Left ventricle myocardium inferior (tissue), 1 donor: ENCODE measurements at places on chromosomes 13 and 19.

GRCh38 chr19:51810223-51810622 lies 15.3 kb downstream of the FPR3 start:
- DNase-seq = no peak

- DNase-seq = no peak
Measured at GRCh38 chr13:63011996-63012395, 1596.3 kb upstream of the PCDH20 start.

DNA sequence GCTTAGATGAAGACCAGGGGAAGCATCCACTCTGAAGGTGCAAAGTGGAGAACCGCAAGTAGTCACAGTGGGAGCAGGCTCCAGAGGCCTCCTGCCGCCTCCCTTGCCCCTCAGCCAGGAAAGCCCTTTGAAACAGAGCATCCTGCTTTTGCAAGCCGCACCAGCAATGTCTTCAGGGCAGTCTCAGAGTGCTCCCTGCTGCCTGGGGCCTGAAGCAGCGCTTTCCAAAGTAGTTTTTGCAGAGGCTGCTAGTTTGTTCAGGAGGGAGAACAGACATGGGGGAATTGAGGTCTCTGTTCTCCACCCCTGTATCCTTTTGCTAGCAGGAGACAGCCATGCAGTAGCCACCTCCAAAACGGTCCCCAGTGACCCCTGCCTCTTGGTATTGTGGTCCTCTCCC lies 15.8 kb upstream of the POP4 start:
- DNase-seq = no peak

DNA sequence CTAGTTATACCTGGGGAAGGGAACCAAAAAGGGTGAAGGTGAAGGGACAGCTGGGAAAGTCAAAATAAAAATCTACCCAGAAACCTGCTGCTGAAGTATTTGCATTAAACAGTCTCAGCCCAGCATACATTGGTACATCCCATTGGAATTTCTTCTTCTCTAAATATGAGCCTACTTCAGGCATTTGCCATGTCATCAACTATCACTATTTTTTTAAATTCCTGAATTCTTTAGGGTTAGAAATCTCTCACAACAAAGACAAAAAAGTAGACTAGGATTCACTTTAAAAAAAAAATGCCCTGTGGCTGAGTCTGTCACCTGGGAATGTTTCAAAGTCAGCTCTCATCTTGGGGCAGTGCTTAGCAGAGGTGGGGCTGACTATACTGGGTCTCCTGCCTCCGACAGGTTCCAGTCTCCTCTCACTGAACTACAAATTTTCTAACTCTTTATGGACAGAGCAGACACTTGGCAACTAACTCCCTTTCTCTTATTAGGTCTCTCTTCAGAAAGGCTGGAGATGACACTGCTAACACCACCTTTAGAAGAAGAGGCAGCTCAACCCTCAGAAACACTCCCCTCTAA lies 141.2 kb downstream of the LHFPL6 start:
- no peak for DNase-seq

- no peak for DNase-seq
Measured at GRCh38 chr13:30551189-30551588, 66.5 kb upstream of the USPL1 start.

- no peak for DNase-seq
Measured at GRCh38 chr19:3358689-3359014, 7.7 kb upstream of the NFIC start.

DNA sequence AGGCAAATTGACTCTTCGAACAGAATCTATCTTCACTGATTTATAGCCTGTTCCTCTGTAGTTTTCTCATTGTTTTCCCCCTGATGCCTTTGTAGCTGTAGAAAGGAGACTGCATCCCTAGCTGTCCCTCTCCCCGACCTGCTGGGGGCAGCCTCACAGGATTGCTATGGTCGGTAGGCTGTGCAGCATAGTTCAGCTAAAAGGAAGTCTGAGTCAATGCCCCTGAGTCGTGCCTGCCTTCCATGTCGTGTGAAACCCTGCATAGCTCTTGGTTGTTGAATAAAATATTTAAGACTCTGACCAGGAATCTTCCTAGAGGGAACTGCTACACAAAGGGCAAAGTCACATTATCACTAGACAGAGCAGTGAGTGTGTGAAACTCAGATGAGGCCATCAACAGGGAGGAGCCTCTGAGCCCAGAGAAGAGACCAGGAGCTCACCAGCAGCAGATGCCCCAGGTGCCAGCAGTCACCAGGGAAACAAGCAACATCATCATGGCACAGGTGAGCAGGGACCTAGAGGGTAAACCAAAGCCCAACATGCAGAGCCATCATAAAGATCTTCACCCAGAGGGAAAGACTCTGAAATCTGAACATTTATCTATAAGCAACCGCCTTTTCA lies 108.4 kb upstream of the NBEA start:
- no peak for DNase-seq

GRCh38 chr13:32804673-32805230 lies 211.5 kb upstream of the KL start:
- no peak for DNase-seq

DNA sequence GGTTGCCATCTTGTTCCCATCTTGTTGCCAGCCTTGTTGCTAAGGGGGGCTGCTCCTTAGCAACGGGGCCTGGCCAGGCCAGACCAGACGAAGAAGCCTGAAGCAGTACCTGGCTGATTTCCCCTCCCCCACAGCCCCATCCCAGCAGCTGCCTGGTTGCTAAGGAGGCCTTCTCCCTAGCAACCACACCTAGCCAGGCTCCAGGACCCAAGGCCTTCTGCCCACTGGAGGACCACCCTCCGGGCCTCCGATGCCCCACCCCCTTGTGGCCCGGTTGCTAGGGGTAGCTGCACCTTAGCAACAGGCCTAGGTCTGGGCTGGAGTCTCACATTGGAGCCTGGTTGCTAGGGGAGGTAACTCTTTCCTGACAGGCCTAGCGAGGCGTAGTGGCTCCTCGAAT lies 3.9 kb downstream of the PRRG2 start:
- no peak for DNase-seq

DNA sequence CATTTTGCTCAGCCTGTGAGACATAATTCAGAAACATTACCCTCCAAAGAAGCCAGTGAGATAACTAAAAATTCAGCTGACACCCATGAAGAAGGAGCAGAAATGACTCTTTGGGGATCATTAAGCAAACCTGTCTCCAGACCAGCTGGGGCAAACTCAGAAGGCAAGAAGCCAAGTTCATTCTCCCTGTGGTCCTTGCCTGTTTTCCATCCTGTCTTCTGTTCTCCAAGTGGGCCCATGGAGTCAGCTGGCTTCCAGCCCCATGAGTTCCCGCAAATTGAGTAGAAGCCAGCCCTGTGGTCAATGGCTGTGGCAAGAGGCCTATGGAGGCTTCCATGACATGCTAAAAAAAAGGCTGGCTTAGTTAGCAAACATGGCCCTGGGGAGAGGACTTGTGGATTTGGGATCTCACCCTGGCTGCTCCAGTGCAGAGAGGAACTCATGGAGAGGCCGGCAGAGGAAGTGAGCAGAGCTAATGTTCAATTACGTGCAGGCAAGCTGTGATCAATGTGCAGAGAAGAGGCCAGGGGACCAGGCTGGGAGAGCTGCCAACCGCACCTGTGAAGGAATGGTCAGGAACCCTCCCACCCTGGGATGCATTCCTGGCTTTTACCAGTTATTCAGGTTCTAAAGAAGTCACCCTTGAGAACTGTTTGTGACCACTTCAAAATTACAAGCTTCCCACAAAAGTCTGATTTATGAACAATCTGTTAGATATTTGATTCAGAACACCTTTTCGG lies 229.1 kb downstream of the TSHZ3 start:
- DNase-seq = no peak

- DNase-seq = no peak
Measured at GRCh38 chr13:25886438-25887214, 165.2 kb downstream of the SHISA2 start.

GRCh38 chr19:57171551-57172081 lies 4.3 kb upstream of the DUXA start:
- peak; percentile 31 for DNase-seq

DNA sequence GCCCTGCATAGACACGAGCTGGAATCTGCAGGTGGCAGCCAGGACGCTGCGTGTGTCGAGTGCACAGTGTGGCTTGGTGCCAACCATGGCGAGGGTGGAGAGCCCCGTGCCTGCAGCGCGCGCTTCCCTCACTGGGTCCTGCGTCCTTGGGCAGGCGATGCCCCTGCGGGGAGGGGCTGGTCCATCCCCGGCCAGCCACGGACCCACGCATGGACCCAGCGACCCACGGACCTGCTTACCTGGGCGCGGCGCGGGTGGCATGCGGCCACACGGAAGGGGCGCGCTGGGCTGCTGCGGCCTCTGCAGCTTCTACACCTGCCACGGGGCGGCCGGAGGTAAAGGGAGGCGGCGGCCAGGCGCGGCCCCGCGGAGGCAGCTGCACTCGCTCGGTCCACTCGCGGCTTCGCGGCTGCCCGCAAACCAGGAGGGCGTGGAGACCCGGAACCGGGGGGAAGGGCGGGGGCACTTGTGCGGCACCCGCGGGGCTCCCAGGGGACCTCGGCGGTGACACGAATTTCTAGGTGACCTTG lies 569 bp upstream of the MCF2L start:
- DNase-seq = peak; percentile 55

DNA sequence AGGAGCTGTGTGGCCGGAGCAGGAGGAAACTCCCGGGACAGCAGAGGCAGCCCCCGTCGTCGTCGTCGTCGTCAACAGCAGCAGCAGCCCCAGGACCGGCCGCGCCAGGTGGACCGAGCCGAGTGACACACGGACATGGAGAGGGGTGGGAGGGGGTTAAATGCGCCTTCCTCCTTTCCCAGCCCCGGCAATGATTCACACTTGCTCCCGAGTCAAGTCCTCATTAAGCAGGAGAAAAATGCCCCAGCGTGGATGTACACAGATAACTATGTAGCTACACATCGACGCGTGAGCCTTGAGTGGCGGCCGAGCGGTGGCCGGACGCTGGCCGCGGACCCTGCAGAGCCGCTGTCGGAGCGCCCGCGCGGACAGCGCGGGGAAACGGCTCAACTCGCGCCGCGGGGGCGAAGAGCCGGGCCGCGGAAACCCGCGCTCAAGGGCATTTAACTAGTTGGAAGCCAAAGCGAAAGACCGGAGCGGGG lies 645 bp downstream of the UBL3 start:
- peak; percentile 45 for DNase-seq
